ENCODE measurements at places on chromosomes 16 and 17.

- DNase-seq: no peak
Observed at GRCh38 chr16:85231959-85232358, 119.7 kb upstream of the CIBAR2 start.

DNA sequence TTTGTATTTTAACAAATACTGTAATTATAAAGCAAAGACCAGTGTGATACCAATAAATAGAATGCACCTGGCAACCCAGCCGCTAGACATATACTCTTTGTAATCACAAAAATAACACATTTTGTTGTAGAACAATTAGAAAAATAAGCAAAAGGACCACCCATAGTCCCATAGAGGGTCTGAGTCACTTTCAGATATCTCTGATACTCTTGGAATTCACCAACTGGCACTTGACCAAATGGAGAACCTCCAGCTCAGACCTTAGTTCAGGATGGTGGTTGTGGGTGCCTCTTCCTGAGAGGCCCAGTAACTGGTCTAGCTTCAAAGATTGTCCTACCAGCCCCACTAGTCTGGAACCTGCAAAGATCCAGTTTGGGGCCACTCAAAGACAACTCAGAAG is 789 bp upstream of the TERF2 start:
- DNase-seq: no peak

GRCh38 chr17:64074704-64075426 is 54.4 kb upstream of the ICAM2 start:
- no peak for DNase-seq

GRCh38 chr16:30187971-30188561 is 4.7 kb downstream of the CORO1A start:
- DNase-seq: no peak

DNA sequence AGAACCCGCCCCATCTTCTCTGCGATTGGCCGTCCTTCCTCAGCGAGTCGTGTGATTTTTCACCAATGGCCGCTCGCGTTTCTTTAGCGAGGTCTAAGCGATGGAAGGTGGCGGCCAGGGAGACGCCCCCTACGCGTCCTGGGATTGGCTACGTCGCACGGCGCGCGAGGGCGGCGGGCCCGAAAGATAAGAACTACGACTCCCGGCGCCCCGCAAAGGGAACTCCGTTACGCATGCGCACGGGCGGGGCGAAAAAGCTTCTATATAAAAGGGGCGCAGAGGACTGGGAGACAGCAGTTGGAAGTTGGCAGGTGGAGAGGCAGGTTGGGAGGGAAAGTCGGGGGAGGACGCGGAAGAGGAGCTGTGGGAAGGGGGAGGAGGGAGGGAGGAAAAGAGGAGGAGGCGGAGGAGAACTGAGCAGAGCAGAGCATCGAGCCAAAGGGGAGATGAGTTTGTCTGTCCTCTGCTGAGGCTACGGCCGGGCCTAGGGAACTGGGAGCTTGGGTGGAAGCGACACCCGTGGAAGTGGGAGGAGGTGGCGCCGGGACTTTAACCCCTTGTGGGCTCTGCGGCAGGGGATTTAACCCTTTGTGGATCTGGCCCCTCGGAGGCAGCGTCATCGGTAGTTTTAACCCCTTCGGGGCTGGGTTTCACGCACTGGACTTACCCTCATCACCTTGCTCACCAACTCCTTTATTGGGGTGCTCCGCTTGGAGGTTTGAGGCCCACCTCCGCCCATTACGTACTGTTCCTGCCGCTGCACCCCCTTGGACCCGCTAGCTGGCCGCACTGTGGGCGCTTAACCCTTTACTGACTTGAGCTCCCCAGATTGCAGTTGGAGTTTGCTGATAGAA is at the start of gene HEXIM1:
TSS of gene HEXIM1 (plus strand) at position 293 of the 854 bp plus-strand sequence. CDS start 716 bp downstream, outside the sequence.
- peak; percentile 97 for DNase-seq

- DNase-seq: no peak
Observed at GRCh38 chr16:81861503-81861902, 82.4 kb downstream of the PLCG2 start.

- DNase-seq: no peak
Observed at GRCh38 chr16:11459722-11460121, 114.5 kb downstream of the RMI2 start.

GRCh38 chr16:30470632-30470995 is 1.9 kb upstream of the ITGAL start:
- no peak for DNase-seq

- no peak for DNase-seq
Observed at GRCh38 chr17:44348234-44348987, 3.3 kb downstream of the GRN start.

GRCh38 chr17:38958756-38959155 is 8.4 kb downstream of the FBXO47 start:
- no peak for DNase-seq

DNA sequence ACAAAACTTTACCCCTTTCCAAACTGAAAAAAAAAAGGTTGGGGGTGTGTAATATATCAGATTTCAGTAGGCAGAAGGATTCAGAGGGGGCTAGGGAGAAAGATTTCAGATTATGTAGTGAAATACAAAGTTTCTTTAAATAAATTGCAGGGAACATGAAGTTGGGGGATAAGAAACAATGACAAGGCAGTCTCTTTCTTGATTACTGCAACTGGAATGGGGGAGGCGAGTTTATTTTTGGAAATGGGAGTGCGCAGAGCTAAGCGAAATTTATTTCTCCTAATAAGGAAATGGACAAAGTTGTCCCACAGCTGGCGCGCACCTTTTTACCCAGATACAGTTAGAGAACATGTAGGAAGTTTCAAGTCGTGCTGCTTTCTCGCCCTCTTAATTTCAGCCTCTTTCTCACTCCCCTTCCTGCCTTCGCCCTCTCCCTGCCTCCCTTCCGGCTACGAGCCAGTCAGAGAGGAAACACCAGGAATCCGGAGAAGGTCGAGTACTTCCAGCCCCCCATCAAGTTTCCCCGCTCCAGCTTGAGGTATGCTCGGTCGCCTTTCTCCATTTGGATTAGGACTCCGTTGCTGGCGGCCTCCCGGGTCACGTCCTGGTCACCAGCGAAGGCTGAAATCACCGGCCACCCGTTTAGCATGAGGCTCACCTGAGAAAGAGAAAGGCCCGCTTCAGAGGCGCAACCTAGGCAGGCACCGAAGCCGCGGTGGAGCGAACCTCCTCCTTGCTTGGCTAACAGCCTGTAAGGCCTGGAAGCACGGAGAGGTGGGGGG is 2.5 kb downstream of the CBLN1 start:
- no peak for DNase-seq

- no peak for DNase-seq
Observed at GRCh38 chr17:56919717-56920116, 5.9 kb upstream of the TRIM25 start.

- no peak for DNase-seq
Observed at GRCh38 chr16:54812229-54812628, 118.4 kb upstream of the IRX5 start.

- peak; percentile 56 for DNase-seq
Observed at GRCh38 chr17:66677201-66677981, 157.5 kb upstream of the CACNG5 start.

GRCh38 chr16:64455275-64455674 is 666.6 kb downstream of the CDH11 start:
- DNase-seq: no peak

DNA sequence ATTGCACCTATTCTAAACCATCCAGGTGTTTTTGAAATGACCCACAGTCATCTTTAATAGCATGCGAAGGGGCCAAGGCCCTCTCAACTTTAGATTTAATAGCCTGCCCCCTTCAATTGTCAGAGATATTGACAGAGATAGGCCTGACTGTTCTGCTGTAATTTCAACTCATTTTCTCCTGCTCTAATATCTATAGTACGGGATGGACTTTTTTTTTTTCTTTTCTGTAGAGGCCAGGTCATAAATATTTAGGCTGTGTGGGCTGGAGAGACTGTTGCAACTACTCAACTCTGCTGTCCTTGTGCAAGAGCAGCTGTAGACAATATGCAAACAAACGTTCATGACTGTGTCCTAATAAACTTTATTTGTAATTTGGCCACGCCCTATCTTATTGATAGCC is 24.7 kb upstream of the KRT20 start:
- DNase-seq: no peak

- no peak for DNase-seq
Observed at GRCh38 chr17:47276868-47277267, 23.2 kb downstream of the ITGB3 start.

DNA sequence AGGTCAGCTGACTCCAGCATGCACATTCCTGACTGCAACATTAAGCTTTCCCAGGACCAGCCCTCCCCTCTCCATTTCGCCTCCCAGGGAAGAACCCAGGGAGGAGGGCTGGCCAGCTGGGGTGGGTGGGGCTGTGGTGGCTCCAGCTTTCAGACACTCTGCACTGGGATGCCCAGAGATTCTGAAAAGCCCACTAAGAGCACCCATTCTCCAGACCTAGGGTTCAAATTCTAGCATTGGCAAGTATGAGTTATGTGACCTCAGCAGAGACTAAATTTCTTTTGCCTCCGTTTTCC is 7.8 kb downstream of the DLX3 start:
- DNase-seq: no peak

- DNase-seq: no peak
Observed at GRCh38 chr17:82769041-82769440, 17.2 kb downstream of the TBCD start.

DNA sequence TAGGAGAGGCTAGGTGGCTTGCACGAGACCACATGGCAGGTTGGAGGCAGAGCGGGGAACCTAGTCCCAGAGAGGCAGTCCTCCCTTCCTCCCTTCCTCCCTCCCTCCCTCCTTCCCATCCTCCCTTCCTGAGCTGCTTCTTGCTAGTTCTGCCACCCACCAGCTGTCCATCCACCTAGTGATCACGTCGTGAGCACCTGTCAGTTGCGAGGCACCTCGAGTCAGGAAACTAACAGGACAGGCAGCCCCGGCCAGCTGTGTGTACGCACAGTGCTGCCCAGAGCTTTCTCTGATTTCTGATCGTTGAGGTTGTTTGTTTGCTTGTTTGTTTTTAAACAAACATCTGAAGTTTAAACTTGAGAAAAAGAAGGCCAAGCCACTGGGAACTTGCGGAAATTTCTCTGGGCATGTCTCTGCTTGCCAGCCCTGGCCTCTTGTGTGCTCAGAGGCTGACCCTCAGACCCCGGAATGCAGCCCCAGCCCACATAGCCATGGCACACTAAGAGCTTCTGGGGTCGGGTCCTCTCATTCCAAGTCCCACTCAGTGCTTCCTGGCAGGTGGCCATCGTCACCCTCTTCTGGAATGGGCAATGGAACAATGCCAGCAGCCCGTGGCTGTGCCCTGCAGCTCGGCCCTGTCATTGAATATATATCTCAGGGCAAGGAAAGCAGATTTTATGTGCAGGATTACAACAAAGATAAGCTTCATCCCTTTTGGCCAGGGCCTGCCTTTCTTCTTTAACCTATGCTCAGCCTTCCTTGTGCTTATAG is 174.0 kb downstream of the KATNIP start:
- no peak for DNase-seq

DNA sequence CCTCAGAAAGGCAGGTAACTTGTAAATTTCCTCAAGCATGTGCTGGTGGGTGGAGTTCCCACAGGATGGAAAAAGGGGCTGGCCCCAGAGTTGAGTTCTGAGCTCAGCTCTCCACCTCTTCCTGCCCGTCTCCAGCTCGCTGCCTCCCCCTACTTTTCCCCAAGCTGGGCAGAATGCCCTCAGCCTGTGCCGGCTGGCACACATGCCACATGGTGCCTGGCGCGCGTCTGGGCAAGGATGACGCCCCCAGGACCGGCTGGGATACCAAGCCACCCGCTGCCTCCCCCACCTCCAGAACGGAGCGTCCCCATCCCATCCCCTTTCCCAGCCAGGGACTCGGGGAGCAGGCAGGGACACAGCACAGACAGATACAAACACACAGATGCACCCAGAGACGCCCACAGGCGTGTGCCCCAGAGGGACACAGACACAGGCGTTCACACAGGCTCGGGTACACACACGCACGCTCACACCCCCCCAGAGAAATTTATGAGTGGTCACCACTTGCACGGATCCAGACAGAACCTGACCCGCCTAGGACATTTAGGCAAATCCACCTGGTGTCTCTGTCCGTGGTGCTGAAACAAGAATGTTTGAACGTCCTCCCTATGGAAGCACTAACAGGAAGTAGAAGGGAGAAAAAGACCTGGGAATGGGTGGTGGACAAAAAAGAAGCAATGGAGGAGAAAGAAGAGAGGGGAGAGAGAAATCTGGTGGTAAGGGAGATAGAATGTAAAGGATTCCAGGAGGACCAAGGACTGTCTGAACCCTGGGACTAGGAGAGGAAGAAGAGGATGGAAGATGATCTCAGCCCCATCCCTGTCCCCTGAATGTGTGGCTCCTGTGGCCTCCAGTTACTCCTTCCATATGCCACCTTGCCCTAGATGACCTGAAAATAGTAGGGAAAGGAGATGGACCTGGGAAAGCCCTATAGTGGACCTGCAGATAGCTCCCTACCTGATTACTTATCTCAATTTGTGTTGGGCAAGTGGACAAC is 15.5 kb downstream of the NEUROD2 start:
- no peak for DNase-seq

GRCh38 chr17:2138761-2139160 is 83.9 kb downstream of the HIC1 start:
- no peak for DNase-seq

DNA sequence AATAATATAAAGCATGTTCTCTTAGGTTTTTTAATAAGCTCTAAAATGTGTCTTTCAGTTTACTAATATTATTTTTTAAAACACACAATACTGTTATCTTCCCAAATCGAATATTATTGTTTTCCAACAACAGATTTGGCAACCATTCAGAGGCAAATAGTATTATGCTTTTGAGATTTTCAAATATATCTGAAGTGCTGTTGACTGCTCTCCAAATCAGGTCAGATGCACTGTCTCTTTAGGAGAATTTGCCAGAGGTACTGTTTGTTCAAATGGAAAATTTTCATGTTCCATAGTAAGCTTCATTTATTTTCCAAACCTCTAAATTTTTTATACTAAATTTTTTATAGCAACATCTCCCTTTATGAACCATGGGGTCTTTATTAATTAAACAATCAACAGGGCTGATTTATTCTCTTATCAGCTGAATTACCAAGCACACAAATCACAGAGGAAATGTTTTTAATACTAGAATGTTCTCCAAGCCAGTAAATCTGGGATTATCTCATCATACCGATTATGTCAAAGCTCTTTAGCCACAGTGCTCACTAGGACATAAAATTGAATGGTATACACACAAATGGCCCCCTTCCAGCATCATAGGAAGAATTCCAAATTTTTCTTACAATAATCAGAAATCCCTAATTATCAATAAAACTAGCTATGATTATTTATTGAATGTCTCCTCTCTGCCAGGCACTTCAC is 108.8 kb upstream of the HLF start:
- no peak for DNase-seq

DNA sequence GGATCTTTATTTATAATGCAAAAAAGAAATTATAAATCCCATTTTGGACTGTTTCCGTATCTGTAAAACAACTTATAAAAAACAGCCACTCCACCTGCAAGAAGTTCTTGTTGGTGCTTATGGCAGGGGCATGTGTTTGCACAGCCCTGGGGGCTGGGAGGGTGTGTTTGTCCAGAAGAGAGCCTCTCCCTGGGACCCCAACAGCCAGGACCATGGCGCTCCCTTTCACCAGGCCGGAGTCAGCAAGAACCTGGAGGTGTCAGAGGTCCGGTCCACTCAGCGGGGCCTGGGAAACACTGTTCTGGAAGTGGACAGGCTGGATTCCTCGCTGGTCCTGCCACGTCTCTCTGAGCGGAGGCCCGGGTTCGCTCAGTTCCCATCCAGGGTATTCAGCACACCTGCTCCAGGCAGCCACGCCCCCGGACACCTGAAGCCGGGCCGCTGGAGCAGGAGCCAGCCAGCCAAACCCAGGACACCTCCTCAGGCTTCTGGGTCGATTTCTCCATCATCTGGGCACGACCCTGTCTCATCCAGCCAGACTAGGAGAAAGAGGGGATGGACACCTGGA is 18.9 kb upstream of the GINS2 start:
- DNase-seq: no peak

GRCh38 chr16:84308120-84308519 is 13.4 kb downstream of the WFDC1 start:
- DNase-seq: no peak

- no peak for DNase-seq
Observed at GRCh38 chr16:61014869-61015268, 1021.4 kb downstream of the CDH8 start.
